ENCODE measurements at places on chromosomes 4 and X. TPM values are rescaled to one million over a fixed set of nuclear protein-coding genes. Genes with fewer than 3 reads are reported as not detected.

DNA sequence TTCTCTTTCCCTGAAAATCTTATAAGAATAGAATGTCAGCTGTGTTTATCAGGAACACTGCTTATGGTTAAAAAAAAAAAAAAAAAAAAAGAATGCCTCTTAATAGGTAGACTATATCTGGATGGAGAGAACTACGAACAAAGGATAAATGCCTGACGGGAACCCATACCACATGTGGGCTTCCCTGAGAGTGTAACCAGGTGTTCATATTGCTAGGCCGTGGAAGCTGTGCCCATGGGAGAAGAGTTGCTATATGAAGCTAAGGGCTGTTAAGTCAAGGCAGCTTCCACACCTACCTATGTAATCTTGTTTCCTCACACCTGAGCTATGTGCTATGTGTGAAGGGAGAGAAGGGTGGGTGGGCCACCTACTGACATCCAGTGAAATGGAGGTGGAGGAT, 27.3 kb downstream of the TMEM184C start:
- DNase-seq: no peak

- no peak for DNase-seq
These were observed 72.6 kb upstream of the SLC4A4 start for GRCh38 chr4:71266090-71266794.

GRCh38 chrX:105167233-105167632, 53.3 kb downstream of the TEX13A start:
- DNase-seq: no peak

DNA sequence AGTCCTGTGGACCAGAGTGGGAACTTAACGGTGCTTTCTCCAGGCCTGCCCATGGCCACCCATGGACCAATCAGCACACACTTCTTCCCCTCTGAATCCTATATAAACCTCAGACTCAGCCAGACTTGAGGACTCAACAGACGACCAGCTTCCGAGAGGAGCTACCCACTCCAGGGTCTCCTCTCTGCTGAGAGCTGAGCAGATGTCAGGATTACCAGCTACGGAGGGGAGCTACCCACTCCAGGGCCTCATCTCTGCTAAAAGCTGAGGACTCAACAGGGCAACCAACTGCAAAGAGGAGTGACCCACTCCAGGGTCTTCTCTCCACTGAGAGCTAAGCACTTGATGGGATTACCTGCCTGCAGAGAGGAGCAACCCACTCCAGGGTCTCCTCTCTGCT, 80.0 kb upstream of the DDX60 start:
- no peak for DNase-seq

- no peak for DNase-seq
These were observed 398.0 kb downstream of the SMARCA1 start for GRCh38 chrX:129125122-129125914.

DNA sequence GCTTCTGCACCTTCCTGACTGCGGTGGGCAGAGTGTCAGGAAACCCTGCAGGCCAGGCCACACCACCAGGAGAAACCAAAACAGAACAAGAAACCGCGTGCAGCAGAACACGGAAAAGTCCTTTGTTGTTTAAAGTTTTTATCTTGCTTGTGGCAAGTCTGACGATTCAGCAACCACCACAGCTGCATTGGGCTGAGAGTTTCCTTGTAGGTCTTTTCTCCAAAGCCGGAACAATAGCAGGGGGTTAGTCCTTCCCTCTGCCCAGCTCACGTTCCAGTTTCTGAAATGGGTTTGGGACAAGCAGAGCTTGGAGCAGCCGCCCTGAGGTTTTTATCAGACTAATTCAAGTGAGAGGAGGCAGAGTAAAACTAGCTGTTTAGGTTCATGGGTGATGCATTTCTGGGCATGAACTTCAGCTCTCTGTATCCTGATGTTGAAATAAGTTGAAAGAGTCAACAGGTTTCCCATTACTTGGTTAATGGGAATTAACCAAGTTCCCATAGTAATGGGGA, 216.9 kb downstream of the PTTG2 start:
- DNase-seq: no peak

DNA sequence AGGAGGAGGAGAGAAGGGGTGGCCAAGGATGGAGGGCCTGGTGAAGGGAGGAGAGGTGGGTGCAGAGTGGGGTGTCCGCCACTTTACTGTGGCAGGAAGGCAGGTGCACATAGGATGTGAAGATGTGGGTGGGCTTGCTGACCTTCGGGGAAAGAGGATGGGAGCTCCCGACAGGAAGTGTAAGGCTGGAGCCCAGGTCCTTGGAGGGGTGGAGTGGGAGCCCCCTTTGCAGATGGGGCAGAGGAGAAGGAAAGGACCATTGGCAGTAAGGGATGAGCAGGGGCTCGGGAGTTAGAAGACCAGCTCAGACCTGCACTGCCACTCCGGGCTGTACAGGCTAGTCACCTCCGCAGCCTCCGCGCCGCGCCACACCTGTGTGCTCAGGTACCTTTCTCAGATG, 89.5 kb downstream of the EVC start:
- DNase-seq: no peak

DNA sequence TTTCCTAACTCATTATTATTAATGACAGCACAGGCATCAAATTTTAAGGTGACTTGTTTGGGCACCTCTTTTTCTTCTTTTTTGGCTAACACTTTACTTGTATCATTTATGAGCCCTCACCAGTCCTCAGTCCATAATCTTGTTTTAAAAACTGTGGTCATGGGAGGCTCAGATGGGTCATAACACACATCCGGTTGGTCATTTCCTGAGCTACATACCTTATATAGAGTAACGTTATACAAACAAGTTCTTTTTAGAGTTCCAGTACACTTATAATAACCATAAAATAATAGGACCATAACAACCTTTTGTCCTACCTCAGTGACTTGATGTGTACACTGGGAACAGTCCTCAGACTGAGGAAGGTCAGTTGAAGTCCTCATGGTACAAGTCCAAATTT, 21.1 kb upstream of the PLS3 start:
- DNase-seq: no peak

- no peak for DNase-seq
These were observed 43.1 kb upstream of the AFF2 start for GRCh38 chrX:148457279-148457678.

DNA sequence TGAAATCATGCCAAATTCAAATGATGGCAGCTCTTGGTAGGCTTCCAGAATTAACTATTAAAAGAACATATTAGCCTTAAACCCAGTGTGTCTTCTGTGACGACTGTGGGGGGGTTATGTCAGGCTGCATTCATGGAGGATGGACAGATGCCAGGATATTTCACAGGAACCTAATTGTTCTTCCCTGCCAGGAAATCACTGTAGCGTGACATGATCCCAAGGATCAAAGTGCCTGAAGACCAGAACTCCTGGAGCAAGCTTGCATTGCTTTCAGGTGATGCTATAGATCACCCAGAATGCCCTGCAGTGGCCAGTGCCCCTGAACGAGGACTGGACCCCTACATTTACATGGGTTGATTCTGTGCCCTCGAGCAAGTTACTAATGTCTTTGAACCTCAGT, 1093.0 kb upstream of the TENM3 start:
- no peak for DNase-seq

DNA sequence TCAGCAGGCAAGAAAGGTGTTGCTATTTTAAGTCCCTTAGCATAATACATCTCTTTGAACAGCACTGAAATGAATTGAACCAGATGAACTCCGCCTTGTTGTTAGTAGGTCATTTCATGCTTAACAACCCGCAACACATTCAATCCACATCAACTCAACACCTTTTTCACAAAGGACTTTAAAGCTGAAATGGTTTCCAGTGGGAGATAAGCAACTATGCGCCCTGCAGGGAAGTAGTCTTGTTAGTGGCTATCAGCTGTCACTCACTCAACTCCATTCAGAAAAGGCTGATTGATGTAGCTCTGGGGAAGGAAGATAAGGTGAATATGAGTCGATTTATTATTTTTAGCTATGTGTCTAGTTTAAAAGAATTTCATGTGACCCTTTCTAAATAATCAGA, 46.0 kb downstream of the ATP8A1 start:
- no peak for DNase-seq

GRCh38 chr4:67880866-67881610, 2.8 kb downstream of the TMPRSS11D start:
- DNase-seq: no peak

GRCh38 chr4:40621592-40622512, 7.8 kb downstream of the RBM47 start:
- DNase-seq: peak; percentile 49

GRCh38 chr4:7753271-7753670, 186.4 kb downstream of the AFAP1 start:
- peak; percentile 38 for DNase-seq

DNA sequence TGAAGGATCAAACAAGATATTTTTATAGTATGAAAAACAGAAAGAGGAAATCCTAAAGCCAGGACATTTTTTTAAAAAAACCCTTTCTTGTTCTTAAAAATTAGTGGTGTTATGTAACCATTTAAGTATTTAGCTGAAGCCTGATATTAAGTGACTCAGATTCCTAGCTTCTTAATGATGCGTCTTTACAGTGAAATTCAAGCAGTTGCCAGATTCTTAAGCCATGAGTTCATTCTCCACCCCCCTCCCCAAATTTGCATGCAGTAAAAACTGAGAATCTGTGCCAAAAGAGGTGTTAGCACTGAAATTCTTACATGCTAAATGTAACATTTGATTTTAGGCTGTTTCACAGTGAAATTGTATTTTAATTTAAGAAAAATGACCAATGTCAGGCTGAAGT, 180.8 kb downstream of the RAPGEF2 start:
- DNase-seq: peak; percentile 82

DNA sequence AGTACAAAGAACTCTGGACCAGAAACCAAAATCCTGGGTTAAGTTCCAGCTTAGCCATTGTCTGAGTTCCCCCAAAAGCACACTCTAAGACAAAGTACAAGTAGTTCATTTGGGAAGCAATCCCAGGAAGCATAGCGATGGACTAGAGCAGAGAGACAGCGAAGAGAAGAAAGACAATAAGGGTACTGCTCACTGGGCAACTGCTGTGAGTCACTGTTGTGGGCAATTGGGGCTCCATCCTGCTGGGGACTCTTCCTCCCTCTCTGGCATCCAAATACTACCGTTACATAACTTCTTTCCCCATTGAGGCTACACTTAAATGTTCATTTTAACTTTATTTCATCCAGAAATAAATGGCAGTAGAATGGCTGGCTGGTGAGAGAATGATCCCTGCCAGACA, 14.1 kb downstream of the SRPX start:
- no peak for DNase-seq

- no peak for DNase-seq
These were observed 47.1 kb upstream of the PCDH10 start for GRCh38 chr4:133102043-133102442.

GRCh38 chrX:41707218-41707617, 16.8 kb upstream of the GPR82 start:
- DNase-seq: no peak

- no peak for DNase-seq
These were observed 83.4 kb downstream of the KIT start for GRCh38 chr4:54741202-54741601.

- no peak for DNase-seq
These were observed 9.1 kb upstream of the FAM149A start for GRCh38 chr4:186095406-186095805.

The BMPR1B gene
- 0.89 TPM for polyA plus RNA-seq

The CCKAR gene
- not detected for polyA plus RNA-seq

The PDGFC gene
- polyA plus RNA-seq: 29.7 TPM

The MAGEE1 gene
- 0.45 TPM for polyA plus RNA-seq

The KIAA1210 gene
- polyA plus RNA-seq: not detected

The KIF4A gene
- 7.1 TPM for polyA plus RNA-seq

The F8A2 gene
- polyA plus RNA-seq: not detected

The AMBN gene
- not detected for polyA plus RNA-seq

The GIMD1 gene
- not detected for polyA plus RNA-seq

The HTN1 gene
- not detected for polyA plus RNA-seq

The SATL1 gene
- polyA plus RNA-seq: 0.18 TPM

The STK32B gene
- 6.7 TPM for polyA plus RNA-seq

The TLR3 gene
- polyA plus RNA-seq: 9.3 TPM

The SH3TC1 gene
- polyA plus RNA-seq: 22.1 TPM

The DCAF8L2 gene
- polyA plus RNA-seq: not detected

The CLNK gene
- not detected for polyA plus RNA-seq

All from keratinocyte (primary cell).